ENCODE measurements at places on chromosomes 7 and 10.

- H3K27me3 ChIP-seq: no peaks in the 10 kb centered on the region
- H3K36me3 ChIP-seq: no peaks in the 10 kb centered on the region
- peaks cover 2% of the 10 kb centered on the region for H3K4me1 ChIP-seq
- peak; percentile 95 for DNase-seq
- H3K4me3 ChIP-seq: no peak overlapping the region
Measured at GRCh38 chr10:80599424-80599847, 61.7 kb downstream of the SH2D4B start.

- no peak overlapping the region for H3K4me3 ChIP-seq
- H3K27me3 ChIP-seq: no peaks in the 10 kb centered on the region
- no peak overlapping the region for H3K27ac ChIP-seq
Measured at GRCh38 chr7:131173145-131173890, 154.4 kb upstream of the MKLN1 start.

DNA sequence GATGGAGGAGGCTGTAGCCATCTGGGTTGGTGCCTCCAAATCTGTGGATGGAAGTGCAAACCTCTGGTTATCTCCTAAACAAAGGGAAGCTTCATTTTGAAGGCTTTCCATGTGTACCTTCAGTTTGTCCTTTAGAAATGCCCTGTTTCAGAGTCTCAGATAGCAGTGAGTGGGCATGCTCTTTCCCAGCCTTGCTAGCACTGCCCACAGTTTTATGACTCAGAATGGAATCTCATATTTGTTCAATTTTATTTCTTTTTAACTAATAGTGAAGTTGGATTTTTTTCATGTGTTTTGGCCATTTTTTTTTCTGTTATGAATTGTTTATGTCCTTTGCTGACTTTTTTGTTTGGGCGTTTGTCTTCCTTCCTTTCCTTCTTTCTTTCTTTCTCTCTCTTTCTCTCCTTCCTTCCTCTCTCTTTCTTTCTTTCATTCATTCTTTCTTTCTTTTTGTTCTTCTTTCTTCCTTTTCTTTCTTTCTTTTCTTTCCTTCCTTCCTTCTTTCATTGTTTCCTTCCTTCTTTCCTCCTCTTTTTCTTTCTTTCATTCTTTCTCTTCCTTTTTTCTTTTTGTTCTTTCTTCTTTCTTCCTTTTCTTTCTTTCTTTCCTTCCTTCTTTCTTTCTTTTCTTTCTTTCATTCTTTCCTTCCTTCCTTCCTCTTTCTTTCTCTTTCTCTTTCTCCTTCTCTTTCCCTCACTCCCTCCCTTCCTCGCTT lies 25.6 kb downstream of the PRF1 start:
- H3K4me3 ChIP-seq: no peak overlapping the region
- H3K27ac ChIP-seq: no peak overlapping the region
- no peaks in the 10 kb centered on the region for H3K4me1 ChIP-seq
- no peak for DNase-seq
- H3K36me3 ChIP-seq: no peaks in the 10 kb centered on the region

- no peak overlapping the region for H3K27ac ChIP-seq
- no peak for DNase-seq
- H3K36me3 ChIP-seq: no peaks in the 10 kb centered on the region
- H3K4me3 ChIP-seq: no peak overlapping the region
- H3K27me3 ChIP-seq: no peaks in the 10 kb centered on the region
Measured at GRCh38 chr10:67119651-67120050, 193.8 kb downstream of the LRRTM3 start.

DNA sequence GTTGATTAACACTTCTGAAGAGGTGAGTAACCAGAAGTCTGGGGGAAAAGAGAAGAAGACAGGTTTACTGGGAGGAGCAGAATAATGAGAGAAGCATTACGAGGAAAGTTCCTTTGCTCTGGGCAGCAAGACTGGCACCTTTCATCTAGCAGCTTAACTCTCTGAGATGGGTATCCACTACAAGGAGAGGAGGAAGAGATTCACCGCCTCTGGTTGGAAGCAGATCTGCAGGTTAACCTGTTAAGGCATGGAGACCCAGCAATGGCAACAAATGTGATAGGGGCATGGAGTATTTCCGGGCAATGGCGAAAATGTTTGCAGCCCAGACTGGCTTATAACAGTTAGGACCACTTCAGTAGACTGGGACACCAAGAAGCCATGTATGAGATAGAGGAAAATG lies 162.2 kb downstream of the TFEC start:
- H3K36me3 ChIP-seq: no peaks in the 10 kb centered on the region
- H3K4me3 ChIP-seq: no peak overlapping the region
- H3K27ac ChIP-seq: no peak overlapping the region
- DNase-seq: peak; percentile 22
- H3K4me1 ChIP-seq: no peaks in the 10 kb centered on the region

DNA sequence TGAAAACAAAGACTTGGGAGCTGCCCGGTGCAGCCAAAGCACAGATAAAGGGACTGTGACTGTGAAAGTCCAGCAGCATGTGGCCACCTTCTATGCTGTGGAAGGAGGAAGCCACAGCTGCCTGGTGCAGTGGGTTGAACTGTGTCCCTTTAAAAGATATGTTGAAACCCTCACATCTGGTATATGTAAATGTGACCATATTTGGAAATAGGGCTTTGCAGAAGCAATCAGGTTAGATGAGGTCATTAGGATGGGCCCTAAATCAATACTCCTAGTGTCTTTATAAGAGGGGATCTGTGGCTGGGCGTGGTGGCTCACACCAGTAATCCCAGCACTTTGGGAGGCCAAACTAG lies 136.9 kb downstream of the GLI3 start:
- no peak overlapping the region for H3K4me3 ChIP-seq
- no peak for DNase-seq
- H3K36me3 ChIP-seq: no peaks in the 10 kb centered on the region
- no peaks in the 10 kb centered on the region for H3K27me3 ChIP-seq

DNA sequence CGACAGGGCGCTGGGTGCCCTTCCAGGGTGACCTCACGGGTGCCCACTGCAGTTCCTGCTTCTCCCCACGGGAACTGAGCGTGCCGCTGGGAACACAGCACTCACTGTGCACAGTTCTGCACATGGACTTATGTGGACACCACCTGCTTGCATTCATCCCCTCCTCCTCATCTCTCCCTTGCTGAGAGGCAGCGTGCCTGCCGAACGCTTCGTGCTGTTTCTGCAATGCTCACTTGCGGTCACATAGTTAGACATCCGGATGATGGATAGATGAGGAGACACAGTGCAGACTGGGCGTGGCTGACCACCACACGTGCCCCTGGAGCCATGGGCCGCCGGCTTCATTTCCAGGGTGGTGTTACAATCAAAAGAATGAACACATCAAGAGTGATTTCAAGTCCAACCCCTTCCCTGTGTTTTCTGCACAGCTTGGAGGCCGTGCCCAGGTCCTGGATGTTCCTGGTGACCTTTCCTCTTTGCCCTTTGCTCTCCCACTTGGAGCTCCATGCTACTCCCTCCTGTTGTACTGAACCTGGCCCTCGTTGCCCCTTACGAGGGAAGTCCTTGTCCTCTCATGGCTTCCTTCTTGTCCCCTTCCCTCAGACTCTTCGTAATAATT lies 119.4 kb downstream of the VIPR2 start:
- H3K4me1 ChIP-seq: no peaks in the 10 kb centered on the region
- no peaks in the 10 kb centered on the region for H3K36me3 ChIP-seq
- no peak overlapping the region for H3K27ac ChIP-seq
- no peak for DNase-seq
- H3K27me3 ChIP-seq: no peaks in the 10 kb centered on the region

DNA sequence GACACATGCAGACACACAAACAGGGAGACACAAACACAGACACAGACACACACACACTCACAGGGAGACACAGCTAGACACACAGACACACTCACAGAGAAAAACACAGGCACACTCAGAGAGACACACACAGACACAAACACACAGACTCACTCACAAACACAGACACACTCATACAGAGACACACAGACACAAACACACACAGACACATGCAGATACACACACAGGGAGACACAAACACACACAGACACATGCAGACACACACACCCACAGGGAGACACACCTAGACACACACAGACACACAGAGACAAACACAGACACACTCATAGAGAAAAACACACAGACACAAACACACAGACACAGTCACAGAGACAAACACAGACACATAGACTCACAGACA lies 67.9 kb downstream of the ADARB2 start:
- no peak overlapping the region for H3K4me3 ChIP-seq
- no peaks in the 10 kb centered on the region for H3K27me3 ChIP-seq
- no peaks in the 10 kb centered on the region for H3K4me1 ChIP-seq
- H3K27ac ChIP-seq: no peak overlapping the region

DNA sequence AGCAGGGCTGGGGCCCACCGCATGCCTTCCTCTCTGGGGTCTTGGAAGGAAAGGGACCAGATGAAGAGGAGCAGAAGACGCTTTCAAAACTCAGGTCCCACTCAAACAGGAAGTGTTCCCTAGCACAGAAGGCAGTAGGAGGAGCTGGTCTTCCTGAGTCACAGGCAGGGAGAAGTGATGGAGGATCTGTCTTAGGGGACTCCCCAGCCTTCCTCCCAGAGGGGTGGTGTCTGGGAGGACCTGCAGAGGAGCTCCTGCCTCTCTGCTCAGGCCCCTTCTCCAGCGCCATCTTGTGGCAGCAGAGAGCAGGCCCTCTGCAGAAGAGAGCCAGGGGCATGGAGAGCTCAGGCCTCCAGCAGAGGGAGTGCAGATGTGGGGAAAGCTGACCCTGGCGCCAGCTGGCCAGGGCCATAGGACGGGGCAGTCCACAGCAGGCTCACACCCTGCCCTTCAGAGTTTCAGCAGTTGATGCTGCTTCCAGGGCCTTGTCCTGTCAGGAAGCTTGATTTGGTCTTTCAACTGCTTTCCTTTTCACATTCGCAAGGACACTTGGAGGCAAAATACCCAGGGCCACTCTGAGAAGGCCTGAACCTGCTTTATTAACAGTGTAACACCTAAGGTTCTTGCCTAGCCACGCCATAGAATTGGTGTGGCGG lies 62.2 kb upstream of the TARP start:
- H3K4me3 ChIP-seq: no peak overlapping the region
- H3K27me3 ChIP-seq: no peaks in the 10 kb centered on the region
- no peaks in the 10 kb centered on the region for H3K36me3 ChIP-seq

GRCh38 chr7:23618241-23618640 lies 21.1 kb downstream of the CCDC126 start:
- H3K4me3 ChIP-seq: no peak overlapping the region
- H3K27me3 ChIP-seq: no peaks in the 10 kb centered on the region
- DNase-seq: no peak

DNA sequence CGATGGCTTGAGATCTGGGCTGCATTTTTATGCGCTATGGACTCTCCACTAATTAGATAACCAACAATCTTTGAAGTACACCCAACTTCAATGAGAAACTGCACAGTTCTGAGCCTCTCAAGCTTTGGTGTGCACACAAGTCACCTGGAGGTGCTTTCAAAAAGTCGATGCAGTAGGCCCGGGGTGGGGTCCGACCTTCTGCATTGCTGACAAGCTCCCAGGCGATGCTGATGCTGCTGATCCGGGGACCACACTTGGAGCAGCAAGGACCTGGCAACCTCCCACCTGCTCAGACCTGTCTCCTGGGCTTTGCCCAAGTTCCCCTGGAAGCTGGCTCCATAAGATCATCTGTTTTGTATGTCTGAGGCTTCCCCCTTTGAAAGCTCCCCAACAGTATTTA lies 10.7 kb downstream of the KIAA1549 start:
- no peaks in the 10 kb centered on the region for H3K36me3 ChIP-seq
- H3K27ac ChIP-seq: no peak overlapping the region
- H3K4me1 ChIP-seq: peaks cover 9% of the 10 kb centered on the region
- no peak for DNase-seq
- H3K4me3 ChIP-seq: no peak overlapping the region

DNA sequence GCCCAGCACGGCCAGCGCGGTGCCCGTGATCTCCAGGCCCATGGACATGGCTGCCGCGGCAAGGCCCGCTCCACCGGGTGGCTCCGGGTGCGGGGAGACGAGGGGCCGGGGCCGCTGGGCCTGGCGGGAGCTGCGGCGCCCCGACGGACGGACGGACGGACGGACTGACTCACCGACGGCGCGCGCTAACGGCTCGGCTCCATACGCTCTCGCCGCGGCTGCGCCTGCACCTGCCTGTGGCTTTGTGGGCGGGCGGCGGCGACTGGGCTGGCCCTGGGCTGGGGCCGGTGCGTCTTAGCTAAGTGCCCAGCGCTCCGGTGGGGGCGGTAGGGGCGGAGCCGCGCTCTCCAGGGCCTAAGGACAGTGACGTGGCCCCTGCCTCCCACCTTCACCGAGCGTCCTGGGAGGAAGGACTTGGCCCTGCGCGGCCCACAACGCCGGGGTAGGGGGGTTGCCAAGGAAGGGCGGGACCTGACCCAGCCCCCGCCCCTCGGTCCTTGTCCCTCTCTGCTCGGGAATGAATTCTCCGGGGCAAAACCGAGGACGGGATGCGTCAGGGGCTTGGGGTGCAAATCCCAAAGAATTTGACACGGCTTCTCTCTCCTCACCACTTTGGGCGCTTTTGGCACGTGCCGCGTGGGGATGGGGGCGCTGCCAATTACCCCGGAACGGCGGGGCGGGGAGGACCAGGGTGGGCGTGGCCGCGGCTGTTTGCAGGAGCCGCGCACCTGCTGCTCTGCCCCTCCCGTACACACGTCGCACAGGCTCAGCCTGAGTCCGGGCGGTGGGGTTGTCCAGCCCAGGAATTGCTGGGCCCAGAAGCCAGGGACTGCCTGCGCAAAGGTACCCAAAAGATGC lies at the start of gene CLDN3:
CLDN3 (minus strand) TSS at position 269 of the 858 bp plus-strand sequence; CDS start at position 48, 221 bp downstream.
- H3K4me1 ChIP-seq: no peaks in the 10 kb centered on the region
- no peak within 1 kb of the TSS for H3K27ac ChIP-seq
- H3K36me3 ChIP-seq: no peaks in the 10 kb centered on the region

Data from mesendoderm (in vitro differentiated cells).